ENCODE measurements at places on chromosomes 16 and 17.

DNA sequence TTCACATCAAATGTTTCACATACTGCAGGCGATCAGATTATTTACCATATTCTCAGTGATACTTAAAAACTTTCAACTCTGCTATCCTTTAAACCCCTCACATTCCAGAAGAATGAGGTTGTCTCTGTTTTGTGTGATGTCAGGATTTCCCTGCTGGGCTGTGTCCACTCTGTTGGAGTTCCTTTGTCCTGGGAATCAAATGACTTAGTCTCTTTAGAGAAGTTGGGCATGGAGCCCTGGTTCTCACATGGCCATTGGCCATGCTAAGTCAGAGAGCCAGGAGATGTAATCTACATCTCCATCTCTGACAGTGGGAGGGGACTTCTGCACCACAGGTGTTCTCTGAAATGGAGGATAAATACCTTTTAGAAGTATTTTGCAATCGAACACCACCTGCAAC is 205.1 kb upstream of the MAF start:
- DNase-seq, result no peak

DNA sequence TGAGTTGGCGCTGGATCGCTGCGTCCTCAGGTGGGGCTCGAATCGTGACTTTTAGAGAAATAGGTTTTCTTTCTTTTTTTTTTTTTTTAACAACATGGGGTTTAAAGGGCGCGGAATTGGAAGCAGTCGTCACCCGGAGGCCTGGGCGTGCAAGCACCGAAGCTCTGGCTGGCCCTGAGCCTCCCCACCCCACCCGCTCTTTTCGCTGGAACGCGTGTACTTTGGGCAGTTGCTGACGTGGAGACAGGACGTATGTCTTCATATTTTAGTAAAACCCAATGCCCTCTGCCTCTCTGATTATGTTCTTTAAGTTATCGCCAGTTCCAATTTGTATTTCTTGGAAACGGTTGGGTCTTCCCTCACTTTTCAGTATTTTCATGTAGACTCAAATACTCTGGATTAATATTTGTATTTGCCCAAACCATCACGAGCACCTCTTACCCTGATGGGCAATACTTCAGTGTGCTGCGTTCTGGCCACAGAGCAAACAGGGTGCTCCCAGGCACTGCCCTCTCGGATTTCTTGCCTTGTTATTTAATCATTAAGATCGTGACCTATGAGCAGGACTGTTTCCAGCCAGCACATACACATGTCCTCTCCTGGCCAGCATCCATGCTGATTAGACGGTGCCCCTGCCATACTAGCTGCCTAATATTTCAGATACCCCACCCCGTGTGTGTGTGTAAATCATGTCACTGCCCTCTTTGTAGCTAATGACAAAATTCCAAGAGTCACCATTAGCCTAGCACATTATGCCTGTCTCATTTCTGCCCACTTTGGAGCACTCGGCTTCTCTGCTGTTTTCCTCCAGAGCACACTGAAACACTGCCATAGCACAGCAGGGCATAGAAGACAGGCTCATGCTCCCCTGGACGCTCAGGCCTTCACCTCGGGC is 805 bp upstream of the C16orf95 start:
- DNase-seq, result peak; percentile 81

- peak; percentile 47 for DNase-seq
Measured at GRCh38 chr17:68182940-68183551, 64.8 kb upstream of the AMZ2 start.

DNA sequence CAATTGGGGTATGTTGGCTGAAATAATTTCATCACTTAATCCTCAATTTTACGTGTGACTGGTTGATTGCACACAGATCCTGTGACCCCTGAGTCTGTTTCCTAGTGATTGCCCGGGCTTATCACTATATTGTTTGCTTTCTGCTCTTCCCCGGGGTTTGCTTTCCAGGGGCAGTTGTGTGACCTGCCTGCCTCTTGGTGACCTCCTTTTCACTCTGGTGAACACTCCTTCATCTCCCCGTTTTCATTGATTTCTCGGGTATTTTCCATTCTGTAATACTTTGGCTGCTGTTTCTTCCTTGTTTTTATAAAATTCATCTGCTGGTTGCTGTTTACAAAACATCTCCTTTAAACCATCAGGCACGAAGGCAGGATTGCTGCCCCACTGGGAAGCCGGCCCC is 36.0 kb downstream of the NTN1 start:
- no peak for DNase-seq

DNA sequence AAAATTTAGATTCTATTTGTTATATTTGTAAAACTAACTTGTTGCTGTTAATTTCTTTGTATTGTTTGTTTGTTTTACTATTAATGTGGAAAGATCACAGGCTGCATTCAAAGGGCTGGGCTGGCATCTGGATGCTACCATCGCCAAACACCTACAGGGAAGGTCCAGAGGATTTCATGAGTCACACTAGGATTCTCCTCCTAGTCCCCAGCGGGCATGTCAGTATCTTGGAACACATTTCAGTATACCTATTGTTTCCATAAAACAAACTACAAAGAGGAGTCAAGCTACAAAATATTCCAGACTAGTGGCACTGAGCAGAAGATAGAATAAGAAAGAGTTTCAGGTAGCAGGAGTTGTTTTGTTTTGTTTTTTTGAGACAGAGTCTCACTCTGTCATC is 55.3 kb downstream of the NOG start:
- no peak for DNase-seq

GRCh38 chr17:60230358-60230757 is 80.6 kb downstream of the CA4 start:
- DNase-seq, result no peak

DNA sequence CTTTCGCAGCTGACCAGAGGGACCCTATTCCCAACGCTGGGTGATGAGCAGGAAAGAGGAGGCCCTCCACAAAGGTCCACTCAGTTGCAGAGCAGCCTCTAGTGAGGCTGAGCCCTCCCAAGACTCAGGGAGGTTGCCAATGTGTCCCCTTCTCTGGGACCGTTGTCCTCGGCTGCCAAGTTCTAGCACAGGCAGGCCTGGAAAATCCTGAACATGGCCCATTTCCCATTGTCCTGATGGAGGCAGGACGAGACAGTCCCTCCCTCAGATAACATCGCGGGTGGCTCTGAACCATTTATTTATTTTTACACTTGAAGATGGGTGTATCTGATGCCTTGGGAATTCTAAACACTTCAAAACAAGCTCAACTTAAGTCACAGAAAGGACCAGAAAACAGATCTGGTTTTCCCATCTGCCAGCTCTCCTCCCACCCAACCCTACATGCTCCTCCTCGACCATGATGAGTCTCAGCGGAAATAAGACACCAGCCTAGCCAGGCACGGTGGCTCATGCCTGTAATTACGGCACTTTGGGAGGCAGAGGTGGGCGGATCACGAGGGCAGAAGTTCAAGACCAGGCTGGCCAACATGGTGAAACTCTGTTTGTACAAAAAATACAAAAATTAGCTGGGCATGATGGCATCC is 12.8 kb downstream of the CDIP1 start:
- no peak for DNase-seq

- DNase-seq, result peak; percentile 92
Measured at GRCh38 chr16:81745704-81746558, 33.2 kb upstream of the PLCG2 start.

DNA sequence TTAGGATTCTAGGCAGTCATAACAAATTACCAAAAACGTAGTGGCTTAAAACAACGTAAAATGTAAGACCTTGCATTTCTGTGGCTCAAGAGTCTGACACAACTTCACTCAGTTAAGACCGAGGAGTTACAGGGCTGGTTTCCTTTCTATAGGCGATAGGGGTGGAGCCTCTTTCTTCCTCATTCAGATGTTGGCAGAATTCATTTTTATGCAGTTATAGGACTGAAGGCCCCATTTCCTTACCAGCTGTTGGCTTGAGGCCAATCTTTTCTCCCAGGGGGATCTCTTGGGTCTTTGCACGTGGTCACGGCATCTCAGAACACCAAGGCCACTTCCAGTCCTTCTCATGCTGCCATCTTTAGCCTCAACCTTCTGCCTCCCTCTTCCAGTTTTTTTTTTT is 145.2 kb downstream of the KCNJ2 start:
- peak; percentile 13 for DNase-seq

GRCh38 chr17:57589151-57590034 is 155.7 kb downstream of the CCDC182 start:
- no peak for DNase-seq

- no peak for DNase-seq
Measured at GRCh38 chr16:14510939-14511799, 118.9 kb downstream of the PARN start.

DNA sequence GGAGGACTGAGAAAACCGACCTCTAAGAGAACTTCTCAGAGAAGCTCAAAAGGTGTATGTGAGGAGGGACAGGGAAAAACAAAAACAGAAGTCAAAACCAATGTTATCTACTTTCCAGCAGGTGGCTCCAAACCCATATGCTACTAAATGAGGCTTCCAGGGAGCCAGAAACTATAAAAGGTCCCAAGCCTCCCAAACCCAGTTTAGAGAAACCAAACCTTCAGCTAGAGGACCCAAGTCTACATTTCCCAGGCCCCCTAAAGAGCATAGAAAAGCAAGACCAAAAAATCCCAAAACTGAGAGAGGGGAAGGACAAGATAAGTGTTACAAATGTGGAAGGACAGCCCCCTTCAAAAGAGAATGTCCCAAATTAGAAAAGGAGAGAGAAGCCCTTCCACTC is 3.7 kb downstream of the HPR start:
- DNase-seq, result peak; percentile 64

DNA sequence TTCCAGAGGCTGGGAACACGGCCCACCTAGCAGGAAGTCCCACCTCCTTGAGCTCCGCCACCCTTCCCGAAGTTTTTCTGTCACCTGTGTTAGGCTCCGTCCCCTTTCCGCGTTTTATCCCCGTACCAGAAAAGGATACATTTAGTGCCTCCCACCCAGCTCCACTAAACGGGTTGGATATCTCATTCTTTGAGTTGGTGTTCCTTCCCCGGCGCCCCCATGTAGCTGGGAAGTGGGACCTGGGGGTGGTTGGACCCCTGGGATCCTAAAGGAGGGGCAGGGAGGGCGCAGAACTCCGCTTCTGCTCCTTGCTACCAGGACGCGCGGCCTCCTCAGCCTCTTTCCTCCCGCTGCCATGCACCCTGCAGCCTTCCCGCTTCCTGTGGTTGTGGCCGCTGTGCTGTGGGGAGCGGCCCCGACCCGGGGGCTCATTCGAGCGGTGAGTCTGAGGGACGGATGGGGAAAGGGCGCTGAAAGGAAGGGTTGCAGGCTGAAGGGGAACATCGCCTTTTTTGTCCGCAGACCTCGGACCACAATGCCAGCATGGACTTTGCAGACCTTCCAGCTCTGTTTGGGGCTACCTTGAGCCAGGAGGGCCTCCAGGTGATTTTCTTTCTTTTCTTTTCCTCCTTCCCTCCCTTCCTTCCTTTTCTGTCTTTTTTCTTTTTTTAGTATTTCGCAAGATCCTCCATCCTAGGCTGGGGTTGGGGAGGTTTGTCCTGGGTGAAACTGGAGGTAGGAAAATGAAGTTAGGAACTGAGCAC is 669 bp downstream of the RNF167 start:
- no peak for DNase-seq

DNA sequence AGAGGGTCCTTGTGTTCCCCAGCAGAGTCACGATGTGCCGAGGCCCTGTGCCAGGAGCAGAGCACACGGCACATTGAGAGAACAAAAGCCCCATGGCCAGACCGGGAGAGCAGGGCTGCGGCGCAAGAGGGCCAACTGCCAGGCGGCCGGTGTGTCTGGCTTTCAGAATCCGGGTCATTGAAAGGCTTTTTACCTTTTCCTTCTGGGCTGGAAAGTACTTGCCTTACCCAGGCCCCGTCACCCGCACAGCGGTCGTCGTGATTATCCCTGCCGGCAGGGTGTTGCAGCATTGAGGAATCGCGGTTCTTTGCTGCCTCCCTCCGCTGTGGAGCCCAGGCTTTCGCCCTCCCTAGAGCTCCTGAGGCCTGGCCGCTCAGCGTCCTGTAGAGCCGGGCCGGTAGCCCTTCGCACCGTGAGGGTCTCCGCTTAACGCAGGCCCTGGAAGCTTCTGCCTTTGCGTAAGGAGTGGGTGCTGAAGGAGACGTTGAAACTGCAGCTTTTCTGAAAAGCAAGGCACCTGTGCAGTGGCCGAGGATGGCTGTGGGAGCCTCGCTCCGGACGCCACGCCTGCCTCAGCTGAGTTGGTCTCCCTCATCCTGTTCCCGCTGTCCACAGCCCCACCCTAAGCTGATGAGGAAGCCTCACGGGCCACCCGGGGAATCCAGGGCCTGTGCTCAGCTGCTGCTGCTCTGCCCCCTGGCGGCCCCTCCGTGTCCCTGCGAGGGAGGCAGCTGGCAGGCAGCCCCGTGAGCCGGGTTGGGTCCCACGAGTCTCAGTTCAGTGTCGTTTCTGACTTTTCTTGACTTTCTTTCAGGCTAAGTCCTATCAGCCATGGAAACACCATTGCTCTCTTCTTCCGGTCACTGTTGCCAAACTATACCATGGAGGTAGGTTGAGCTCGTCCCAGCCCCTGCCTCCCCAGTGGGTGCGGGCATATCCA is 8.6 kb upstream of the MC1R start:
- DNase-seq, result peak; percentile 73

DNA sequence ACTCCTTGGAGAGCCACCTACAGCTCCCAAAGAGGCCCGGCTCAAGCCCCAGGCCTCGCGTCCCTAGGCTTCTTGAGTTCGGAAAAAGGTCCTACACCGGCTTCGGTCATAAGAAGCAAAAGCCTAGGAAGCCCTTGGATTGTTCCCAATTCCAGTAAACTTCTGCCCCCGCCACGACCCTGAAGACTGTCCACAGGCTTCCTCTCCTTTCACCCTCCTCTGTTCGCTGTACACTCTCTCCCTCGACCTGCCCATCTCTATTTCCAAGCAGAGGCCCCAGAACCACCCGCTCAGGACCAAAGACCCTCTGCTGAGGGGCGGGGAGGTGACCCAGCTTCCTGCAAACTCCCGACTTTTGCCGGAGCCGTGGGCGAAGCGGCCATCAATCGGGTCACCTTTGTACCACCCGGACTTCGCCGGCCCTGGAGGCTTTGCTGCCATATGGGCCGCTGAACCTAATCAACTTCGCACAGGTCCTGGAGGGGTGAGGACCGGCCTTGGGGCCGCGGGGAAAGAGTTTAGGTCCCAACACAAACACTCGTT is 2.7 kb downstream of the HOXB2 start:
- DNase-seq, result no peak

- peak; percentile 65 for DNase-seq
Measured at GRCh38 chr16:1771188-1771863, at the start of gene NME3. TSS of gene NME3 (minus strand) at chr16:1771543. CDS start at chr16:1771534, 9 bp downstream.

GRCh38 chr16:31451681-31452351 is 7.5 kb upstream of the ARMC5 start:
- DNase-seq, result peak; percentile 48

GRCh38 chr17:7207120-7208001 is 12.3 kb downstream of the DLG4 start:
- no peak for DNase-seq

Data from common myeloid progenitor, CD34-positive (primary cell).